Body of pancreas (tissue), 4 donors: ENCODE measurements at places on chromosomes 4 and X.
A peak's percentile ranks its signal among the peaks of the same experiment; 100 is the strongest.

GRCh38 chr4:6095897-6096296 lies 77.7 kb upstream of the C4orf50 start:
- H3K4me1 ChIP-seq, result no peaks in the 10 kb centered on the region
- no peak overlapping the region for H3K27ac ChIP-seq
- no peaks in the 10 kb centered on the region for H3K27me3 ChIP-seq
- H3K36me3 ChIP-seq, result no peaks in the 10 kb centered on the region

- no peak for DNase-seq
- no peaks in the 10 kb centered on the region for H3K27me3 ChIP-seq
- no peak overlapping the region for H3K27ac ChIP-seq
- H3K36me3 ChIP-seq, result no peaks in the 10 kb centered on the region
- H3K4me3 ChIP-seq, result no peak overlapping the region
- no peaks in the 10 kb centered on the region for H3K4me1 ChIP-seq
Observed at GRCh38 chr4:15232366-15233263, 195.2 kb upstream of the C1QTNF7 start.

DNA sequence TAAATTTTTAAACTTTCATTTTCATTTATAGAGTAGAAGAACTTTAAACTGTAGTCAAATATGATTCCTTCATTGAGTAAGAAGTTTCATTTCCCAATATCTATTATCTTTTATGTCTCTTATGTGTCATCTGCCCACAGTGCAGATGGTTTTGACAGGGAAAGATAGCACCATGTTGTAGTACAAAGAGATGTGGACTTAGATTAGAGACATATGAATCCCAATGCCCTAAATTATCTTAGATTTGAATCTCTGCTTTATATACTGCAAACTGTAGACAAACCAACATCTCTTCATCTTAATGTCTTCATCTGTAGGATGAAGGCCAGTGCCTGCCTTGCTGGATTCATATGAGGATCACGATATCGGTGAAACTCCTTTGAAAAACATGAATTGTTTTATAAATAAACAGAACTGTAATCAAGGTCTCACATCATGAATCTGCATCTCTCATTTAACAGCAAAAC lies 217.5 kb downstream of the BANK1 start:
- no peaks in the 10 kb centered on the region for H3K4me1 ChIP-seq
- no peak overlapping the region for H3K27ac ChIP-seq
- no peaks in the 10 kb centered on the region for H3K36me3 ChIP-seq
- DNase-seq, result no peak

DNA sequence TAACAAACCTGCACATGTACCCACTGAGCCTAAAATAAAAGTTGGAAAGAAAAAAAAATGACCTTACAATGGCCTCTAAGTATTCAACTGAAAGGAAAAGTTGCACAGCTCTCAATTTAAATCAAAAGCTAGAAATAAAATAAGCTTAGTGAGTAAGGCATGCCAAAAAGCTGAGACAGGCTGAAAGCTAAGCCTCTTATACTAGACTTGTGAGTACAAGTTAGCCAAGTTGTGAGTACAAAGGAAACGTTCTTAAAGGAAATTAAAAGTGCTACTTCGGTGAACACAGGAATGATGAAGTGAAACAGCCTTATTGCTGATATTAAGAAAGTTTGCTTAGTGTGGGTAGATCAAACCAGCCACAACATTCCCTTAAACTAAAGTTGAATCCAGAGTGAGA lies 707.9 kb upstream of the PITX2 start:
- H3K36me3 ChIP-seq, result no peaks in the 10 kb centered on the region
- DNase-seq, result no peak
- H3K27ac ChIP-seq, result no peak overlapping the region
- no peaks in the 10 kb centered on the region for H3K4me1 ChIP-seq
- H3K4me3 ChIP-seq, result no peak overlapping the region
- H3K27me3 ChIP-seq, result no peaks in the 10 kb centered on the region

- H3K27ac ChIP-seq, result no peak overlapping the region
- no peaks in the 10 kb centered on the region for H3K36me3 ChIP-seq
- no peaks in the 10 kb centered on the region for H3K4me1 ChIP-seq
Observed at GRCh38 chr4:156038772-156039171, 85.1 kb upstream of the CTSO start.

- no peak for DNase-seq
- H3K4me3 ChIP-seq, result no peak overlapping the region
- H3K27me3 ChIP-seq, result no peaks in the 10 kb centered on the region
- H3K4me1 ChIP-seq, result peaks cover 45% of the 10 kb centered on the region
- no peaks in the 10 kb centered on the region for H3K36me3 ChIP-seq
- peak overlapping the region; percentile 97 for H3K27ac ChIP-seq
Observed at GRCh38 chr4:139552517-139553307, 3.3 kb downstream of the SETD7 start.

DNA sequence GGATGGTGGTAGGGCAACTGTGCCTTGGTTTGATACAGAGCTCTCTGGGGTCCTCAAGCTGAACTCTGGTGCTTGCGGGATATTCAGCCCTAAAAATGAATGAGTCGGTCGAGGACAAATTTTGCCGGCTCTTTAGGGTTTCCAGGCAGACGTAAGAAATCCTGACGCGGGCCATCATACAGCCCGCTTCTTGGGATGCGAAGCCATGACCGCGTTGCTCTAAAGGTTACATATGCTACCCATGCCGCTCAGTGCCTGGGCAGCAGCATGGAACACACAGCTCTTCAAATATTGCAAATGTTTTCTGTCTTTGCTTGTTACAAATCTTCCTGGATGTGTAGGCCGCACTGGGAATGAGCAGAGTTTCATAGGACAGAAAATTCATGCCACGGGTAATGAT lies 55.6 kb downstream of the NBDY start:
- H3K27me3 ChIP-seq, result no peaks in the 10 kb centered on the region
- DNase-seq, result peak; percentile 5
- no peaks in the 10 kb centered on the region for H3K36me3 ChIP-seq
- no peak overlapping the region for H3K4me3 ChIP-seq
- no peaks in the 10 kb centered on the region for H3K4me1 ChIP-seq
- no peak overlapping the region for H3K27ac ChIP-seq

DNA sequence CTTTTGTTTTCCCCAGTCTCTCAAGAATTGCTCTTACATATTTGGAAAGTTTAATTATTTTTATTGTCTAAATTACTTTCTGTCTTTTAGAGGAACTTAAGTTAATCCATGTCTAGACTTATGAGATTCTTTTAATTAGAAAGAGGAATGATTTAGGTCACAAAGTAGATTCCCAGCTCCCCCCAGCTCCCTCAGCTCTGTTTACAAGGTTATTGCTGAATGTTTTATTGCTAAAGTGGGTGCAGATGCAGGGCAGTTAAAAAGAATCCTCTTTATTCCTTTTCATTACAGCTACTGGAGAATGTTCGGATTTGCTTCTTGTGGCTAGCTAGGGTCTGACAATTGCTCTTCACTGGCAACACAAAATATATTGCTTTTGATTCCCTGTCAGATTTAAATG lies 33.7 kb upstream of the CCKAR start:
- H3K36me3 ChIP-seq, result no peaks in the 10 kb centered on the region
- H3K4me3 ChIP-seq, result no peak overlapping the region
- no peak for DNase-seq
- no peak overlapping the region for H3K27ac ChIP-seq

- no peak for DNase-seq
- no peak overlapping the region for H3K27ac ChIP-seq
- peaks cover 11% of the 10 kb centered on the region for H3K4me1 ChIP-seq
- H3K4me3 ChIP-seq, result no peak overlapping the region
- no peaks in the 10 kb centered on the region for H3K27me3 ChIP-seq
- H3K36me3 ChIP-seq, result no peaks in the 10 kb centered on the region
Observed at GRCh38 chrX:106042296-106042695, 3.8 kb upstream of the SERPINA7 start.

- no peak for DNase-seq
- H3K36me3 ChIP-seq, result no peaks in the 10 kb centered on the region
- H3K4me1 ChIP-seq, result peaks cover 2% of the 10 kb centered on the region
- H3K27me3 ChIP-seq, result no peaks in the 10 kb centered on the region
- H3K27ac ChIP-seq, result no peak overlapping the region
Observed at GRCh38 chr4:79053754-79054153, 114.5 kb upstream of the PAQR3 start.

DNA sequence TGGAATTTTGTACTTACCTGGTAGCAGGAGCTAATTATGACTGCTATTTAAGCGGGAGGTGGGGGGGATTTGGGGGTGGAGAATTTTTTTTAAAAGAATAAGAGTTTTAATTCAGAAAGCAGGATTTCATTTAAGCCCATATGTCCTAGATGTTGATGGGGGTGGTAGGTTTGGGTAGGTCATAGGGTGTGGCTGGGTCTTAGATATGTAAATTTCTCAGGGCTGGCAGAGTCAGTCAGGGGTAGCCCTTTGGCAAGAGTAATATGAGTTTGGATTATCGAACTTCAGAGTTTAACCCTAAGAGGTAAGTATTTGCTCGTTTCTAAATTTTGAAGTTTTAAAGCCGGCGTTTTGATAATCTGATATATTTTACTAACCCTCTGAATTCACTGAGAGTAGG lies 35.2 kb upstream of the COX18 start:
- no peak for DNase-seq
- no peak overlapping the region for H3K27ac ChIP-seq
- no peak overlapping the region for H3K4me3 ChIP-seq

DNA sequence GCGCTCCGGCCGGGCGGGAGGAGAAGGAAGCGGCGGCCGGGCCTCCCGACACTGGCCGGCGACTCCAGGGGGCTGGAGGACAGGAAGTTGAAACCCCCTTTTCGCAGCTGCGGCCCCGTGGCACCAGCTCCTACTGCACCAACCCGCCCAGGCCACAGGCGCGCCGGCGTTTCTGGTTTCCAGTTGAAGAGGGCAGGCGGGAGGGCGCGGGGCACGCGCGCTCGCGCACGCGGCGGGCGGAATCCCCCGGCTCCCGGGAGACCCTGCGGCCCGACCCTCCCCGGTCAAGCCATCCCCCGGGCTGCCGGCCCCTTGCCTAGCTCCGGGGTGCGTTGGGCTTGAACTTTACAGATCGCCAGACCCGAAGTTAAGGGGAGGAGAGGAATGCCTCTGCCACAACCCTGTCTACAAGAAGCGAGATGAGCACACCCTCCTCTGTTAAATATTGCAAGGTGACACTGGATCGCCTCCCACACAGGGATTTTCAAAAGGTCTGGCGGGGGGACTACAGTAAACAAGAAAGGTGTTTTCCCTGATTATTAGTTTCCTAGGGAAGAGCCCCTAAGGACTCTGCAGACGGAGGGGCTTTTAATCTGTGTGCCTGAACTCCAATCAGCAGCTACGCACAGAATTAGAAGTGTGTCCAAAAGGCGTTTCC lies 1.4 kb downstream of the ELOVL6 start:
- H3K36me3 ChIP-seq, result no peaks in the 10 kb centered on the region
- peak overlapping the region; percentile 33 for H3K4me3 ChIP-seq
- H3K4me1 ChIP-seq, result peaks cover 22% of the 10 kb centered on the region
- H3K27ac ChIP-seq, result peak overlapping the region; percentile 90
- DNase-seq, result peak; percentile 34

DNA sequence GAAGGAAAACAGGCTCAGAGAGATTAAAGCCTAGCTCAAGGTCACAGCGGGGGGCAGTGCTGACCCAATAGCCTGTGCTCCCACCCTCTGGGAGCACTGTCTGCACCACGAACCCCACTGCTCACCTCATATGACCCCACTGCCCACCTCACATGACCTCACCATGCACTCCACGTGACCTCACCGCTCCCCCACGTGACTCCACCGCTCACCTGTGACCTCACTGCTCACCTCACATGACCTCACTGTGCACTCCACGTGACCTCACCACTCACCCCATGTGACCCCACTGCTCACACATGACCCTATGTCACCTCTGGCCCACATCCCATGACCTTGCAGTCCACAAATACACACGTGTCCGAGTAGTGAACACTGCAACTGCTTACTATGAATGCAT lies 55.4 kb downstream of the ACOX3 start:
- no peak overlapping the region for H3K27ac ChIP-seq
- no peaks in the 10 kb centered on the region for H3K27me3 ChIP-seq

DNA sequence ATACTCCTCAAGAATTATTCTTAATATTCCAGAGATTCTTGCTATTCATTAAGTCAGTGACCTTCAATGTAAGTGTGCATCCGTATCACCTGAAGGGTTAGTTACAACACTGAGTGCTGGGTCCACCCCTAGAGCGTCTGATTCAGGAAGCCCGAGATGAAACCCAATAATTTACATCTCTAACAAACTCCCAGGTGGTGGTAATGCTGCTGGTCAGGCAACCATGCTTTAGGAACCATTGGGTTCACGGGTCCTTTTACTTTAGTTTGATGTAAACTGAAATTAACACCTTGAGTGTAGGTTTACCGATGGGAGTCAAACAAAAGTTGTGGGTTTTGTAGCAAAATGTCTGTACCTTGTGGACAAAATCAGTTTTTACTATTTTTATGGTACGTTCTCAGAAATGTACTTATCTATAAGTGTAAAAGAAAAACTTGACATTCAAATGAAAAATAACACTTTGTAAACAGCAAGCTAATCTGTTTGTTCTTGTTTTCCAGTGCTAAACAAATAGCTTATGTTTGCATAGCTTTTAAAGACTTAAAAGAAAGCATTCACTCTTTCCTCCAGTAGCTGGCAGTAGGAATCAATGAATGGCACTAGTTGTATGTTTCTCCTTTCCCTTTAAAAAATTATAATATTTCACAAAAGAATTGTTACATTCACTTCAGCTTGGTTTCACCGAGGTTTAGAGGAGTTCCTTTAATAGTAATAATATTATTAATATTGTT lies 32.7 kb downstream of the ACE2 start:
- H3K27me3 ChIP-seq, result no peaks in the 10 kb centered on the region
- no peaks in the 10 kb centered on the region for H3K36me3 ChIP-seq
- no peak for DNase-seq
- no peak overlapping the region for H3K27ac ChIP-seq
- H3K4me3 ChIP-seq, result no peak overlapping the region

DNA sequence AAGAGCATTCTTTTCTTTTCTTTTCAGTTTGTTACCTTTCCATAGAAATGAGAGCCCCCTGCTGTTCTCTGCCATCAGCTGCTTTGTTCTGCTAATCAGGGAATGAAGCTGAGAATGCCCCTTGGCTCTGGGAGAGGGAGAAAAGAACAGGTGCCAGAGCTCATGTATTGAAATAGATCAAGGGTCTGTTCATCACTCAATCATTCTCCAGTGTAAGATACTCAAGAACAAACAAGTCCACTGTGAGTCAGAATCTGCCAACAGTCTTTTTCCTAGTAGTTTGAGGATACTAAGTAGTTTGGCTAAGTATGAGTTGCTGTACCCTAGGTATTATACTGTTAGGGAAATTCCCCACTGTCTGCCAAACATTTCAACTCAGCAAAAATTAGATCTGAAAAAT lies 144.3 kb downstream of the RTL3 start:
- H3K36me3 ChIP-seq, result no peaks in the 10 kb centered on the region

GRCh38 chr4:174810834-174811233 lies 18.2 kb downstream of the GLRA3 start:
- no peak for DNase-seq
- H3K27me3 ChIP-seq, result no peaks in the 10 kb centered on the region
- no peak overlapping the region for H3K4me3 ChIP-seq
- H3K36me3 ChIP-seq, result no peaks in the 10 kb centered on the region
- H3K4me1 ChIP-seq, result no peaks in the 10 kb centered on the region

- DNase-seq, result no peak
- H3K4me3 ChIP-seq, result no peak overlapping the region
- no peaks in the 10 kb centered on the region for H3K4me1 ChIP-seq
- no peak overlapping the region for H3K27ac ChIP-seq
Observed at GRCh38 chr4:141102367-141102766, 30.9 kb downstream of the RNF150 start.

GRCh38 chrX:133413218-133413925 lies 1.9 kb downstream of the GPC4 start:
- H3K27me3 ChIP-seq, result no peaks in the 10 kb centered on the region
- no peak overlapping the region for H3K4me3 ChIP-seq
- no peaks in the 10 kb centered on the region for H3K36me3 ChIP-seq
